ENCODE measurements at places on chromosomes 11 and 22.

GRCh38 chr11:100969008-100969407 is 160.6 kb downstream of the PGR start:
- DNase-seq, result no peak

DNA sequence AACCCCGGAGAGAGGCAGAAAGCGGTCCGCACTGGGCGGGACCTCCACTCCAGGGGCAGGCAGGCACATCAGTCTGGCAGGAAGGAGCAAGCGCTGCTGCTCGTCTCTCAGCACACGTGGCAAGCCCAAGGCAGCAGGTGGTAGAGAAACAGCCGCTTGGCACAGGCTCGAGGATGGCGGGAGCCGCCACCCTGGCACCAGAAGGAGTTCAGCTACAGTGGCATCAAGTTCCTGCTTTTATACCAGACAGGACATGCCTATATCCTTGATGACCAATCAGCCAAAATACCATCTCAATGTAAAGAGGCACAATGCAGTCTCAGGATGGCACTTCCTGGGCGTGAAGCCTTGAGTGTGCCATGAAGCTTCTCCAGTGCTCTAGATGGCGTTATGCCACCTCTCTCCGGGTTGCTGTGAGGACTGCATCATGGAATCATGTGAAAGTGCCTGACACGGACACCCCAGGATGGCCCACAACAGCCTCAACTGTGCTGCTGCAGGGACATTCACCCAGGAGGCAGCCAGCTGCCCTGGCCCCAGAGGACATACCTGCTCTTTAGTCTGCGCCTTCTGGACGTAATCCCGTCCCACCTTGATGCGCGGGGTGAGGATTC is 64.8 kb downstream of the APOL1 start:
- DNase-seq, result no peak

DNA sequence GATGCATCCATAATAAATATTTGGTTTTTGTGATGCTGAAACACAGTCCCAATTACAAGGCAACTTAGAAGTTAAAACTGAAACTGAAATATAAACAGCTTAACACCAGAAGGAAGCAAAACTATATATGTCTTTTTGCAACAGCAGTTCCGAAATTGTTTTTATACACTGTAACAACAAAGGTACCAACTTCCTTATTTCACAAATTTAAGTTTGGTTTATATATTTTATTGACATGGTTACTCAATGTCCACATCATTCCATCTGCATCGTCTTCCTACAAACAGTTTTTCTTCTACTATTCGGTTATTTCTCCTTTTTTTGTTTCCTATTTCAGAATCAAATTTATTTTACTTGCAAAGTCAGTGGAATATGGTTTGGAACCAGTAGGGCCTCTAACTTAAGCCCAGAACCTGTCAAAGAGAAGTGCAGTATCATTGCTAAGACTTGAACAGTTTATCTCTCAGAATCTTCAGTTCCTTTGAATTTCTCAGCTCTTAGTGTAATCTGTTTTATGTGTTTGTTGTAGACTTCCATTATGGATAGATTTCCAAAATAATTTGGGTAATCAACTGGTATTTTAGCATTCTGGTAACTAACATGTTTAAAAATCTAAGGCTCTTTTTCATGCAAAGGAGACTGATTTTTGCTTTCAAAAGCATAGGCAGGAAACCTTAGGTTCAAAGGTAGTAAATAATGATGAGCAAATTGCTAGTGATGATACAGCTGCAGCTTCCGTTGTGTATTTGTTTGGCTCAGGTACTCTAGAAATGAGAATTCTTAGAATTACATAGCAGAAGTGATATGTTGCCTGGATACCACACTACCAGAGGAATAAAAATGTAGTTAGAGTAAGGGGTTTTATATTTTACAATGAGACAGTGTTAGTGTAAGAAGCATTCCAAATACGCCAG is 8.2 kb upstream of the HSPA8 start:
- no peak for DNase-seq

DNA sequence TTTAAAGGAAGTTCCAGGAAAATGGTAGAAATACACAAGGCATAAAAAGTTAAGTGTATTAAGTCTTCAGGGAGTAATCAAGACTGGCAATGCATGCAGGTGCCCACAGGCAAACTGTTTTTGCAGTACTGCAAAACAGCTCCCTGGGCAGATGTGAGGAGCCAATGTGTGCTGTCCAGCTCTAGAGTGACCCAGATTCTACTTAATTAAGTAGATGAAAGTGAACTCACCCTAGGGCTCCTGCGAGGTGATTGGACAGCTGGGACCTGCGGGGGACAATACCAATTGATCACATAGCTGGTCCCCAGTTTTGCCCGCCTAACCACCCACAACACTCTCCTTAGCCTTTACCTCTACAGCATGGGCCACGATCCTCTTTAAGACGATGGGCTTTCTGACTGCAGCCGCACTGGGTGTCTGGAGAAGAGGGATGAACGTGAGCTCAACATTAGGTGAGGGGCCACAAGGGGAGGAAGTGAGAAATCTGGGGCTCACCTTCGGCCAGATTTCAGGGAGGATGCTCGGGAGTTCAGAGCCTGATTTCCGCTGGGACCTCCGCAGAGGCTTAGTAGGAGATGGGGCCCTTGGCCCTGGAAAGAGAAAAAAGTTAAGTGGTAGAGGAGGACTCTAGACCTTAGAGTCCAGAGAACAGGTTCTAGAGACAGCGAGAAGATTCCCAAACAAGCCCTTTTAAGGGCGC is 556 bp downstream of the CDCA5 start:
- DNase-seq, result no peak

- DNase-seq, result no peak
Measured at GRCh38 chr22:27220339-27220738, 563.0 kb downstream of the MIAT start.

DNA sequence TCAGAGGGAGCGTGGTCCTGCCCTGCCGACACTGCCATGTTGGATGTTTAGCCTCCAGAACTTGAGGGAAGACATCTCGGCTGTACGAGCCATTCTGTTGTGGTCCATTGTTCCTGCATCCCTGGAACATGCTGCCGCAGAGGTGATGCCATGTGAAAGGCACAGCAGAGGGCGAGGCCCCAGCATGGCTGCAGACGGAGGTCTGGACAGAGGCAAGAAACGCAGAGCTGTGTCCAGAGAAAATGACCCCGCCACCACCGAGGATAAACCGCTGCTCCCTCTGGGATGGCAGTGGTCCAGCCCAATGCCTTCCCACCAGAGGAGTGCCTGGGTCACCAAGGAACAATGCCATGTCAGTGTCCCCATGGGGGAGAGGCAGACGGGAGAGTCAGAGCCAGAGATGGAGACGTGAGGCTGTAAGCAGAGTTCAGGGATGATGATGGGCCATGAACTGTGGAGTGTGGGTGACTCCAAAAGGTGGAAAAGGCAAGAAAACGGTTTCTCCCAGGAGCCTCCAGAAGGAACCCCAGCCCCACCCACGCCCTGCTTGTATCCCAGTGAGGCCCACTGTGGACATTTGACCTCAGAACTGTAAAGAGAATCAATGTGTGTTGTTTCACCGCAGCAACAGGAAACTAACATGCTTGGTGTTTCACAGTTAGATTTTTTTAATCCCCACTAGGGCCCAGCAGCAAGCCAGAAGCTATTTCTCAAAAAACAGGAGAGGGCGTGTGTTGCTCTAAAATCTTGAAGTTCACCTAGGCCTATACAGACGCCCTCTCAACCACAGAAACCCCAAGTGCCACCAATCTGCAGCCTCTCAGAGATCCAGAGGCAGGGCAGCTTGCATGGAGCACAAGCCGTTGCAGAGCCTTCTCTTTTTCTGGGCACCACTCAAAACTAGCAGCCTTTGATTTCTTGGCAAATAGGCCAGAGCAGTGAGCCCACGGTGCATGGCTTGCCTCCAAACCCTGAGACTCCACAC is 1422.9 kb downstream of the TBC1D22A start:
- DNase-seq, result no peak

GRCh38 chr22:36258701-36259614 is 6.0 kb downstream of the APOL1 start:
- DNase-seq, result no peak

GRCh38 chr11:126578021-126578420 is 222.5 kb downstream of the ST3GAL4 start:
- no peak for DNase-seq

DNA sequence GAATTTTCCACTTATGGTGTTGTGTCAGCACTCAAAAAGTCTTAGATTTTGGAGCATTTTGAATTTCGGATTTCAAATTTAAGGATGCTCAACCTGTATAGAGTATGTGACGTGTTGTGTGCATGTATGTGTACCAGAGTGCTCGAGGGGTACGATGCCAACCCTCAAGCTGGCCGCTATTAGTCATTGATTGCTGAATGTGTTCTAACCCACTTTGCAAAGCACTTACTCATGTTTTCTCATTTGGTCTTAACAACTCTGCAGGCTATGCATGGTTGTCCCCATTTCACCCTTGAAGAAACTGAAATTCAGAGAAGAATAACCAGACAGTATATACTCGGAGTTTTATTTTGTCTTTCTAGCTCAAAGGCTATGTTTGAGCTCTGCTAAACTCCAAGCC is 196.4 kb upstream of the TENM4 start:
- DNase-seq, result no peak

- DNase-seq, result no peak
Measured at GRCh38 chr11:123258877-123259276, 63.8 kb upstream of the CLMP start.

GRCh38 chr11:83918476-83918875 is 632.3 kb upstream of the CCDC90B start:
- no peak for DNase-seq

DNA sequence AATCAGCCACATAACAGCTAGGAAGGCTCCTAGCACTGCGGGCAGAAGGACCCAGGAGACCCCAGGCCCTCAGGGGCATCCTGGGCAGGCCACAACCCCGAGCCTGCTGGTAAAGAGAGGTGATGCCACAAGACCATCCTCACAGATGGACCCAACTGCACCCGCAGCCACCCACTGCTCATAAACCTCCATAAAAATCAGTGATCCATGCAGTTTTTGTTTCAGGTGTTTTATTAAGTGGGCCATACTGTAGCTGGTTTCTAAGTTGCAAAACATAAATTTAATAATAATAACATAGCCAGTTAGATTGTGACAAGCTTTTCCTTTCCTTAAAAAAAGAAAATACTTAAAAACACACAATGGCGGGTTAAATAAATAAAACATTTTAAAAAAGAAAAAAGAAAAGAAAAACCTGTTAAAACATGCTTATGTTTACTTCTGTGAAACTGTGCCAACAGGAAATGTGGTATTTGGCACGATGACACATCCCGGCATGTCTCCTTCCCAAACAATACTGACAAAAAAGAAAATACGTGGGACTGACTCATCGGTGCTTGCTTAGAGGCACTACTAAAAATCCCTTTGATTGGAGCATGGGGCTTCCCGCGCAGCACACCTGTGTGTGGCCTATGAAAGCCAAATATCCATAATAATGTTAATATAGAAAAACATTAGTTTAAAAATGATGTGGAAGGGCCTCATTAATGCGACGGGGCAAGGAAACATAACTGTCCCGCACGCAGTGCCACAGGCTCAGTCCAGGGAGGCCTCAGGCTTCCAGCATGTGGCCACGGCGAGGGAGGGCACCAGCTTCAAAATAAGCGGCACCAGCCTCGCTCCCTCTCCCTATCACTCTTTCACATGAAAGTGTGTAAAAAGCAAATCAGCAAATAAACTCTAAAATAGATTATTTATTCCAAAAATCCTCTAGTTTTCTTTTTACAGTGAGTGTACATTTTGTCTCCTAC is 47.5 kb upstream of the SCUBE2 start:
- no peak for DNase-seq

DNA sequence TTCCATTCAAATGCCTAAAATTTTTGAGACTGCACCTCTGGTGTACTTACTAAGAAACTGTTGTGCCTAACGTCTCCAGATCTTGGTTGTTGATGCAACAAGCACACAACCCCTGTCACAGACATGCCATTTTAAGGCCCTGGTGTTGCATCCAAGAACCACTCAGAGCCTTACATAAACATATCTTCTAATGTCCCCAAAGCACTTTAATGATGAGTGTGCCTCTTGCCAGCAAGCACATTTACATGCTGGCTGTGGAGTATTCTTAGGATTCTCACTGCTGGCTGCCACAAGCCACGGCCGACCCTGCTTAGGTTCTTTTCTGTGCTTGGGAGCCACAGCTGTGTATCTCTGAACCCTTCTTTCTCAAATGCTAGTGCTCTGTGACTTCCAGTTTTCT is 201.4 kb downstream of the ADAMTS15 start:
- DNase-seq, result no peak

DNA sequence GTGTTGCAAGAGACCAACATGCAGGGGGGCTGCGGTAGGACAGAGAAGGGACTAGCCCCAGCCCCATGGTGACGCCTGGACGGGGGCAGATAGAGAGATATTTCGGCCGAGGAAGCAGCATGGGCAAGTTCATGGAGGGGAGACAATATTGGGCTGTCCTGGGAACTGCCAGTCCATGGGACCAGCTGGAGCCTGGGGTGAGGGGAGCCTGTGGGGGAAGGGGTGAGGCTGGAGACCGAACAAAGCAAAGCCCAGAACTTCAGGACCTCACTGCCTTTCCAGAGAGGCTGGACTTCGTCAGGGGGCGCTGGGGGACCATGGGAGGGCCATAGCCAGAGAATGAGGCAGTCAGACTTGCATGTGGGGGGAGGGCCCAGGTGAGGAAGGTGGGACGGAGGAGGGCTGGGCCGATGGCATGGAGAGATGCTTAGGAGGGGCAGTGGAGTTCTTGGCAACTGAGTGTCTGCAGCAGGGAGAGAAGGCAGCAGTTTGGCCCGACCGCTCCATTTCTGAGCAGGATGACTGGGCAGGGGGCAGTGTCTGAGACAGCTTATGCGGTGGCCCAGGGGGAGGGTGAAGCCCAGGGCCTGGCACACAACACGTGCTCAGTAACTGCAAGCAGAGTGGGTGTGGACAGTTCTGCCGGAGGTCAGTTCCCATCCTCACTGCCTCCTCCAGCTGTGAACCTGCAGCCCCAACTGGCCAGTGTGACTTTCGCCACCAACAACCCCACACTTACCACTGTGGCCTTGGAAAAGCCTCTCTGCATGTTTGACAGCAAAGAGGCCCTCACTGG is 712 bp downstream of the UPK3A start:
- DNase-seq, result no peak

GRCh38 chr11:57275582-57275981 is 38.5 kb upstream of the APLNR start:
- no peak for DNase-seq

GRCh38 chr22:38221908-38222796 is 20.4 kb downstream of the MAFF start:
- no peak for DNase-seq

DNA sequence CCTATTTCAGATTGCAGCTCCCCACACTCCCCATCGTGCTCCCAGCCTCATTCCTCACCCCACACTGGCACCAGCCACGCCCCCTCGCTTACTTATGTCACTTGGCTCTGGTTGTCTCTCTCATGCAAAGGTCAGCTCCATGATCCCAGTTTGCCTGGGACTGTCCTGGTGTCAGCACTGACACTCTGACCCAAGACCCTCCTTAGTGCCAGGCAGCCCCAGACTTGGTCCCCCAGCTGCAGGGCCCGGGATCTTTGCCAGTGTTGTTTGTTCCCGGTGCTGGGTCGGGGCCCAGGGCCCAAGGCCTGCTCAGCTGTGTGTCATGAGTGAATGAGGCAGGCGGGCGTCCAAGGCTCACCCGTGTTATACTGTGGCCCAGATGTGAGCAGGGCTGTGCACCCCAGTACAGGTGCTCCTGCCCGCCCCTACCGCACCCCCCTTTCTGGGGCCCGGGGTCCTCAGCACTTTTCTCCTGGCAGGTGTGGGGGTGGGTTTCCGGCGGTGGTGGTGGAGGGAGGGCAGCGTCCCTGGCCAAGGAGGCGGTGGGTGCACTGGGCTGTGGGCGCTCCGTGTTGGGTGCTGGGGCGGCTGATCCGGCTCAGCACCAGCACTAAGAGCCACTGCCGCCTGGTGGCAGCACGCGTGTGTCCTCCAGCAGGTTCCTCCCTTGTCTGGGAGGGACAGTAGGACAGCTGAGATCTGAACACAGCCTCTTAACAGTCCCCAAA is 19.5 kb downstream of the IL17REL start:
- DNase-seq, result peak; percentile 72

- DNase-seq, result no peak
Measured at GRCh38 chr11:35516403-35516802, 9.0 kb downstream of the PAMR1 start.

Data from stimulated activated CD4-positive, alpha-beta T cell treated with anti-CD3 and anti-CD28 coated beads, Interleukin-12 subunit alpha, Interleukin-12 subunit beta, amount 100 ng/mL, for 4 hours (primary cell).